ENCODE measurements at places on chromosomes 7 and 10.

DNA sequence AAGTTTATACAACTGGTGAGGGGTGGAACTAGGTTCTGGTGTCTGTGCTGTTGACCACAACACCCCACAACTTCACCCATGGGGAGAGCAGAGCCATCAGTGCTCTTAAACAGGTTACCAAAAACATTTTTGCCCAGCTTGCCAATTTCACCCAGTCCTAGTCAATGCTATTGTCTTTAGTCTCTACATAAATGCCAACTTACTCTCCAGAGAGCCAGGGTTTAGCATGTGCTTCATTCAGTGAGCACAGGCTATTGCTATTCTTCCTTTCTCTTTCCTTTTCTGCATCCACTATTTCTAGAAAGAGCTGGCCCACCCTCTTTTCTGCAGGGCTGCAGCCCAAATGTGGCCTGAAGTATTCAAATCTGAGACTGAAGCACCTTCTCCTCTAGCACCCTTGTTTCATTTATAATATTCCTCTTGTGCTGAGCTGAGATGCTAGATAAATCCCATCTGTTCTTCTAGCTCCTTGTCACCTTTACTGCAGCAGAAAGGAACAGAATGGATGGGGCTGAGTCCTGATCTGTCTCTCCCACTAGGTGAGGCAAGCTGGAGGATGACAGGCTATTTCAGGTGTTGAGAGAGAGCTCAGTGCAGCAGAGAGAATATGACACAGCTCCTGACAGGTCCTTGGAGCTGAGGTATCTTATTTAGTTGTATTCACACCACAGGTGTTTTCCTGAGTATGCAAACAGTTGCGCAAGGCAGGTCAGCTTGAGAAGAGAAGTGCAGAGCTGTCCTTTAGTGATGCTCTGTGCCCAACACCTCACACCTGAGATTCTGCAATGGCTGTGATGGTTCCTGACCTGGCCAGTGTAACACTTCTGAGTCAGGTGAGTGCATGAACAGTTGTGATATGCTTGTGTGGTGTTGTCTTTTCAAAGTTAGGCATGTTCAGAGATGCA is 819.2 kb downstream of the CCSER2 start:
- no peak for DNase-seq

- DNase-seq = no peak
Observed at GRCh38 chr10:54203401-54203800, 597.6 kb downstream of the PCDH15 start.

GRCh38 chr10:119872610-119872859 is at the start of gene MCMBP:
Gene MCMBP (minus strand): TSS chr10:119872843. CDS start chr10:119872584, 259 bp downstream.
- no peak for DNase-seq

GRCh38 chr10:108782411-108782810 is 1140.9 kb downstream of the XPNPEP1 start:
- DNase-seq = no peak

GRCh38 chr7:98354511-98355249 is 46.2 kb downstream of the BAIAP2L1 start:
- no peak for DNase-seq

DNA sequence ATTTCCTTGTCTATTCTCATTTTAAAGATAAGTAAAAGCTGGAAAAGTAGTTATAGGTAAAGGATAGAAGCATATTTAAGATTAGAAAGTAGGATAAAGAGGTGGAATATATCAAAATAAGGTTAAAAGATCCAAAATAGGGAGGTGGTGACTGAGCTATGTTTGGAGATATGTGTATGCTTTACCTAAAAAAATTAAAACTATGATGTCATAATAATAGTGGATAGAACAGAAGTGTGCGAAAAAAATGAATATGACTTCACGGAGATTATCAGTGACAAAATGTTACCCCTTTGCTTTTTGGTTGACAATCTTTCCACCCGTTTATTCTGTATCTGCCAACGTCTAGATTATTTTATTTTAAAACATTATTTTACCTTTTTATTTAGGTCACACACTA is 33.4 kb upstream of the FERD3L start:
- no peak for DNase-seq

DNA sequence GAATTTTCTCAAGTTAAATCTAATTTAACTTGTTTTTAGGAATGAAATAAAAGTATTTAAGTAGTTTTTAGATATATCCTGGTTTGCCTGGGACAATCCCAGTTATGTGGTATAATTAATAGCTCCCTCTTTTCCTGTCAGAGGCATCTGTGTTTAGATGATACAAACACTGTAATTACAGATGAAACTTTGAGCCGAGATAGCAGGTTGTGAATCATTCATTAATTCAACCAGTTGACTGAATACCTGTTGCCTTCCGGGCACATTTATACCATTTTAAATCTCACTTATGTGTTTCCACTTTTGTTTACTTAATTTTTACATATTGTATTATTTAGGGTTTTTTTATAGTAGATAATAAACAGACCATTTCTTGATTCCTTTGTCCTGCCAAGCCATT is 82.1 kb upstream of the GATA3 start:
- DNase-seq = no peak

- no peak for DNase-seq
Observed at GRCh38 chr7:2537981-2538851, 17.1 kb downstream of the BRAT1 start.

DNA sequence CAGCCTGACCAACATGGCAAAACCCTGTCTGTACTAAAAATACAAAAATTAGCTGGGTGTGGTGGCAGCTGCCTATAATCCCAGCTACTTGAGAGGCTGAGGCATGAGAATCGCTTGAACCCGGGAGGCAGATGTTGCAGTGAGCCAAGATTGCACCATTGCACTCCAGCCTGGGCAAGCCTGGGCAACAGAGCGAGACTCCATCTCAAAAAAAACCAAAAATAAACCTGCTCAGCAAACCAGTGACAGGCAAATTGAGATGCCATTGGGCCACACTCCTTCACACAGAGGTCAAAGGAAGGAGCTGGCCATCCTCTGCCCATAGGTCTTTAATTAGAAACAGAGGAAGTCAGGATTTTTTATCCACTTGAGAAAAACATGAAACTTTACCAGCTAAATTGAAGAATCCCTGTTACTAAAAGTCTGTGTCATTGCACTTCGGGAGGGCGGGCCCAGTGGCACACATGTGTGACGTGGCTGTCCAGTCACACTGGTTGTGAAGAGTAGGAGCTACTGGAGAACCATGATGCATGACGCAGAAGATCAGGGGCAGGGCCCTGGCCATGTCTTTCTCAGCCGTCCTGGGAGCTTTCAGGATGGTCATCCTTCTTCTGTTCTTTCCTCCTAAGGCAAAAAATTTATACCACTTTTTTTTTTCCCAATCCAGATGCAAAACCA is 118.3 kb upstream of the ZNF438 start:
- peak; percentile 54 for DNase-seq

DNA sequence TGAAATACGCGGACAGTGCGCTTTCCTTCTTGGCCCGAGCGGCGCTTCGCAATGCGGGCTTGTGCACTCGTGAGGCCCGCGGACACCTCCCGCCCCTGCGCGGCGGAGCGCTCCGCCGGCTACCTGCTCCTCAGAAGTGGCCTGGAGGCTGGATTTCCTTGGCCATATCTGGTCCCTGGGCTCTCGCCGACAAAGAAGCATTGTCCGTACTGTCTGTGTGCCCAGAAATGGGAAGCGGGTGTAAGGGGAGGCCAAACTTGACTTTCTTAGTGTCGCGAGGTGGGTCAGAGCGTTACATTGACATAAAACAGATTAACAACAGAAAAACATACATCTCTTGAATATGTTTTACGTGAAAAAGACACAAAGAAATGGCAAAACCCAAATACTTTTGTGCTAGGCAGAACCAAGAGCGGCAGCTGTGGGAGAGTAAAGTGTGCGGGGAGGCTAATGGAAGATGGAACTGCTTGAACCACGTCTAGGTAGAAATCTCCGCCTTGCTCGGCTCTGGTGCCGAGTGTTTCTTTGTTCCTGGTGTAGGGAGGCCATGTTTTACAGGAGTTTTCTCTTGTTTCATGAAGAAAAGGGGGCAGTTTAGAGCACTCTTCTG is 1.4 kb downstream of the LANCL2 start:
- DNase-seq = peak; percentile 62

GRCh38 chr10:58696736-58697135 is 184.1 kb downstream of the BICC1 start:
- DNase-seq = no peak
